ENCODE measurements at places on chromosomes 5 and 9.
A peak's percentile ranks its signal among the peaks of the same experiment; 100 is the strongest.

DNA sequence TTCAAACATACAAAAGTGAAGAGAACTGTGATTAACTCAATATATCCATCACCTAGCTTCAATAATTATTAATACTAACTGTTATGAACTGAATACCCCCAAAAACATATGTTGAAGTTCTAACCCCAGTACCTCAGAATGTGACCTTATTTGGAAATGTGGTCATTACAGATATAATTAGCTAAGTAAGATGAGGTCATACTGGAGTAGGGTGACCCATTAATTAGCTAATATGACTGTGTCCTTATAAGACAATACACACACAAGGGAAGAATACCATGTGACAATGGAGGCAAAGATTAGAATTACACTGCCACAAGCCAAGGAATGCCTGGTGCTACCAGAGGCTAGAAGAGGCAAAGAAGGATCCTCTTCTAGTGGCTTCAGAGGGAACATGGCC is 7.8 kb downstream of the RRAGA start:
- DNase-seq: no peak

GRCh38 chr5:178388386-178389025 is 155.9 kb upstream of the PHYKPL start:
- DNase-seq: no peak

- no peak for DNase-seq
These were observed 240.8 kb downstream of the MCTP1 start for GRCh38 chr5:95044096-95044495.

DNA sequence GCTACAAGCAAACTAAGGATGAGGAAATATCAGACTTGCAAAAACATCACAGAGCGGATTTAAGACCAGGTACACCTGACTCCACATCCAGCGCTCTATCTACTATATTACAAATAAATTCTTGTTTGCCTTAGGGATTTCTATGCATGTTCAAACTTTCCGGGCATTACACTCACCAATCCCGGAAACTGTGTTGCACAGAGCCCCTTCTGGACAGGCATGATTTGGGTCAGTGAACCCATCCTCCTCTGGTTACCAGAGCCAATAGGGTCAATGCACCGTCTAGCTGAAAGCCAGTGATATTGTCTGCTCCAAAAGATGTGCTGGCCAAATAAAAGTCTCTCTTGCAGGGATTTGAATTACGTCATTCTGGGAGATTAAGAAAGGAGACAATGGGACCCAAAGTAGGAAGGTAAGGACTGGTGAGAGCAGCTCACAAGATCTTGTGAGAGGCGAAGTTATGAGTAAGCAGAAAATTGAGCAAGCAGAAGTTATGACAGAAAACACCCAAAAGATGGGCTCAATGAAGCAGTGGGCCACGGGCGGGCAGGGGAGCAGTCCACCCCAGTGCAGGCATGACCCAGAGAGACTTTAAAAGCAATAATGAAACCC is 155.8 kb upstream of the RAI14 start:
- no peak for DNase-seq

- DNase-seq: no peak
These were observed 140.2 kb downstream of the PAX5 start for GRCh38 chr9:36893911-36894310.

GRCh38 chr9:110814159-110814558 is 145.6 kb downstream of the MUSK start:
- DNase-seq: no peak

- no peak for DNase-seq
These were observed 29.5 kb upstream of the CCDC180 start for GRCh38 chr9:97277953-97278352.

- no peak for DNase-seq
These were observed 354.8 kb downstream of the ENC1 start for GRCh38 chr5:74285675-74286280.

DNA sequence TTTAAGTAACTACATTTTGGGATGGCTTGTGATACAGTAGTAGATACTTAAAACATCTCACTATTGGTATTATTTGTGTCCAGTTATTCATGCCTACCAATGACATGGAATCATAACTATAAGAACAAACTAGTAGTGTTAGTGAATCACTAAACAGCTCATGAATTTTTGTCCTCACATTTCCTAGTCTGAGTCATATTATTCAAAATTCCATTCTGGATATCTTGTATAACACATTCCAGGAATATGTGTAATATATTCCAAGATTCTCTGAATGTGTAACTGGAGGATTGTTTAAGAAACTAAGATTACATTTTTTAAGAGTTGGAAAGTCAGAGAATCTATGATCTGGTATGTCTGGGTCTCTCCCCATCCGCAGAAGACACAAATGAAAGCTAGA is 565.3 kb upstream of the ZNF608 start:
- DNase-seq: no peak

DNA sequence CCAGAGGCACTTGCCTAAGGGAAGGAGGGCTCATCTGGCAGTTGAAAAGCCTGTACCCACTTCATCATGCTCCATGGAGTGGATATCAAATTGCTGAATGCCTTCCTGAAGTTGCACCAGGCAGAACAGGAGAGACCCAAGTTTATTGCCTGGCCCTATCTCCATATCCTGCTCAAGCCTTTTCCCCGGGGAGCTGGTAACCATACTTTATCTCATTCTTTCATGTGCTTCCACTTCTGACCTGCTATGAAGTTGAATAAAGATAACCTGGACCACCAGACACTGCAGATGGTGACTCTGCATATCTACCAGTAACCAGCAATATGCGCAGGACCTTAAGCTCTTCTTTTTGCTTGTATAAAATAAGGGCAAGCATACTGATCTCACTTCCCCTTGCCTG is 1397.5 kb upstream of the CDH6 start:
- peak; percentile 100 for DNase-seq

DNA sequence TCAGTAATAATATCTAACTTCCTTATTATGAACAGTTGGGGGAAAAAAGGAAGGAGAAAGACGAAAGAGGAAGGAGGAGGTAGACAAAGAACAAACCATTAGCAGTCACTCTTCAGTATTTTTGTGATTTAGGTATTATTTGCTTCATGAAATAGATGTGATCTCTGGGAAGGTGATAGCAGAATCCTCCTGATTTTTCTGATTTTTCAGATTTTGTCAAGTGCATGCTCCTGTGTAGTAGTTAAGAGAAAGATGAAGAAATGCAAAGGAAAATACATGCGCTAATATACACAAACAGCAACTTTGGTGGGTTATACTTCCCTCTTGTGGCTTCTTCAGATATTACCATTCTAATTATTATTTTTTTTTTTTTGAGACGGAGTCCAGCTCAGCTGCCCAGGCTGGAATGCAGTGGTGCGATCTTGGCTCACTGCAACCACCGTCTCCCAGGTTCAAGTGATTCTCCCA is 31.6 kb downstream of the LMNB1 start:
- DNase-seq: no peak

GRCh38 chr5:154377754-154378533 is 67.9 kb upstream of the SAP30L start:
- DNase-seq: no peak

DNA sequence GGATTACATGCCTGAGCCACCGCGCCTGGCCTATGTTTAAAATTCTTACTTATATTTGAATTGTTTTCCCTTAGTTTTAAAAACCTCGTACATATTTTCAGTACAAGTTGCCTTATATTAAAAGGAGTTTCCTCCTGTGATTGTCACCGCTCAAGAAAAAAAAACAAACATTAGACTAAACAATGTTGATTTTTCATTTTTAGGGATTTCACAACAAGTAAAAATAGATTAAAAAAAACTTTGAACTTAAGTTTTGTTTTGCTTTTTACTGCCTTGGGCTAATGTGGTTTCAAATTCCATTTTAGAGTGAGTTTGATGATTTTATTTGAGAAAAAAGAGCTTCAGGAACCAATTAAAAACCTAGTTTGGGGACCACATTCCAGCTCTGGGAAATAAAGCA is 1196.6 kb upstream of the CDH18 start:
- DNase-seq: no peak

- DNase-seq: no peak
These were observed at the start of gene PCDHGB3 for GRCh38 chr5:141369994-141370848. Gene PCDHGB3 (plus strand): TSS chr5:141370242. CDS start chr5:141370395, 153 bp downstream.

DNA sequence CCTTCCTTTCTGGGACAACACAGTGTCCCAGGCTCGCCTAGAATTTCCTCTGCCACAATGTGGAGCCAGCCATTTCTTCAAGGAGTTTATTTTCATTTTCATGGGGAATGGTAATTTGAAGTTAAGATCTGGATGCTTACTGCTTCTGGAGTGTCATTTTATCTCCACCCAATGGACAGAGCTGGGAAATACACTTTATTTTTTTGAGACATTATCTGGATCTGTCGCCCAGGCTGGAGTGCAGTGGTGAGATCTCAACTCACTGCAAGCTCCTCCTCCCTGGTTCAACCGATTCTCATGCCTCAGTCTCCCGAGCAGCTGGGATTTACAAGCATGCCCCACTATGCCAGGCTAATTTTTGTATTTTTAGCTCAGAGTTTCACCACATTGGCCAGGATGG is 12.7 kb upstream of the THG1L start:
- DNase-seq: no peak

DNA sequence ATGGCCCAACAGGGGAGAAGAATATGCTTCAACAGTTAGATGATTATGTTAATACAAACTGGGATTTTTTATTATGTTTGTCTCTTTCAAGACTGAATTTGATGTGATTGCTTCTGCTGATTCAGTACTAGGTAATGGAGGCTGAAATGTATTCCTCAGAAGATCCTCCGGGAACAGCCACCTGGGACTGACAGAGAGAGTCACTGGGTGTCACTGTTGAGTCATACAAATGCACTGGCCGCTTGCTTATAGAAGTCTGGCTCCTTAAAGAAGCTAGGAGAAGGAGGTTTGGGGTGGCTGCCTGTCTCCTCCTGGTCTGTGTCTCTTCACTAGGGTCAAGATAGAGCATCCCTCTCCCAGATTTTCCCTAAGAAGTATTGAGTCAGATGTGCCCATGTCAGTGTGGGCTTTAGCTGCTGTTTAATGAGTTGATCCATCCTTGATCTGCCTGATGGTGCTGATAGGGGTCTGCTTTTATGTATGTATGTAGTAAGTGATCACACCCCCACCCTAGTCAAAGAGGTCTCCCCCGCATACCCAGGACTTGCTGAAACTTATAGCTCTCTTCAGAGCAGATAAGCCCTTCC is 773.4 kb downstream of the BRINP1 start:
- DNase-seq: no peak

GRCh38 chr5:56729488-56729887 is 85.9 kb upstream of the MAP3K1 start:
- no peak for DNase-seq

DNA sequence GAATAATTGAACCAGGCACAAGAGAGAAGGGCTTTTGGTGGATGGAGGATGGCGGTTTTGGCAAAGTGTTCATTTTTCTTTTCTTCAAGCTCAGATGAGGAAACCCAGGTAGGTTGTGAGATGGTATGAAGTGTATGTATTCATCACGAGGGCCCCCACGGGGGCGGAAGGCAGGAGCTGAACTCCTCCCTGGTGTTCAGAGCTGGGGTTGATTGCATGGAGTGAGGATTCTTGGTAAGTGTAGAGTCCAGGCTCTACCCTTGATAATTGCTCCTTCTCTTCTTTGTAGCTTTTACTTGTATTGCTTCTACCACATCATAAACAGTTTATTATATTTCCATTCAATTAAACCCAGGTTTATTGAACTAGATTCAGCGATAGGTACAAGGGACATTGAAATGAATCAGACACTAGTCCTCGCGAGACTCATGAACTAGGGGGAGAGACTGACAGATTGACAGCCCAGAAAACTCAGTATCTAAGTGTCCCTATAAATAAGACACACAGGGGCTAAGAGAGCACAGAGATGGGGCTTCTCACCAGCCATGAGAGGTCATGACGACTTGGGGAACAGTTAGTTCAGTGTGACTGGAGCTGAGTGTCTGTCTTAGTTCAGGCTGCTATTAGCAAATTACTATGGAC is 116.7 kb upstream of the KLF4 start:
- DNase-seq: no peak

- DNase-seq: no peak
These were observed 194.1 kb downstream of the GNA14 start for GRCh38 chr9:77453825-77454647.

GRCh38 chr5:178454821-178455479 is 135.2 kb downstream of the COL23A1 start:
- DNase-seq: no peak

GRCh38 chr5:134370311-134370870 is 978 bp upstream of the UBE2B start:
- no peak for DNase-seq

DNA sequence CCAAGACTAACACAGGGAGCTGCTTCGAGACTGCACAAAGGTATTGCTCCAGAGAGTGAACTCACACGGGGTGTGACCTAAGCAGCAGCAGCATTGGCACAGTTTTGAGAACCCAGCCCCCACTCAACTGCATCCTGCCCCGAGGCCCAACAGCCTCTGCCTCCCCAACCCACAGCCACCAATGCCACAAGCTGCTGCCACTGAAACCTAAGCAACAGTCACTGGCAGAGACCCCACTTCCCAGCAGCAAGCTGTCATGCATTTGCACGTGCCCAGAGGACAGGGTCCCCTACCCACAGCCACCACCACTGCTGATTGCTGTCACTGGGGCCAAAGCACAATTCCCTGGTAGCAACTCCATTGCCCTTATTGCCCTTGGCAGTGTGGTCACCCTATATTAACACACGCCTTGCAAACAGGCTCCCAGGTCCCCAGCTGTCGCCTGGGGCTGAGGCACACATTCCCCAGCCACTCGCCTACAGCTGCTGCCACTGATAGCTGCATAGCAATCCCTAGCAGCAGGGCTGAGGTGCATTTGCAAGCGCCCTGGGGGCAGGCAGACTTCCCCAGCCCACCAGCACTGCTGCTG is 141.0 kb downstream of the AGTPBP1 start:
- no peak for DNase-seq

DNA sequence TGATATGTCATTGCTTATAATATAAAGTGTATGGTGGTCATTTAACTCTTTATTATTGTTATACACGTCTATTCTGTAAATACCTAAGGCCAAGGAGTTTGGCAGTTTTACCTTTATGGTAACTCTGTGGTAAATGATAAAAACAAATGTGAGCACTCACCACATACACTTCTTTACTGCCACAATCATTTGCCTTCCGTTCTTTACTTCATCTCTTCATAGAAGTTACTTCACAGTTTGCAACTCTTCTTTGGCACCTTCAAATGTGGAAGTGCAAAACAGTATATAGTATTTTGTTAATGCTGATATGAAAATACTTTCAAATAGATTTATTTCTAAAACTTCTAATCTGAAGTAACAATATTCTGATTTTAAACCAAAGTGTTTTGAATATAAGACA is 4.4 kb upstream of the MEF2C start:
- DNase-seq: no peak

DNA sequence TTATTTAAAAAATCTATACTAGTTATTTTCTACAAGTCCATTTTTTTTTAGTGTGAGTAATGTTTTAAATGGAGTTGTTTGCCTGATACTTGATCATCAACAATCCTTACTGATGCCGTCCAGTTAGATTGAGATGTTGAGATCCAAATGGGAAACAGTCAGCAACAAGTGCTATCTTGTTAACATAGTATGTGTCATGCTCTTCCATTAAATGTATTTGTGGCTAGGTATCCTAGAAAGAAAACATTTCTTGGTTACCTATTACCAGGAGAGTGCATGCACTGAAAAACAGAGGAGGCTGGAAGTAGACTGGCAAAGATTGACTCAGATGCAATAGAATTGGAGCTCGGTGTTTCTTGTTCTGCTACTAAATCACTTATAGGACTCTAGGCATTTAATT is 123.4 kb upstream of the MAN2A1 start:
- DNase-seq: no peak

GRCh38 chr9:133027134-133027533 is 3.7 kb upstream of the GTF3C5 start:
- DNase-seq: no peak
